ENCODE measurements at places on chromosomes 2 and 18. TPM values are rescaled to one million over a fixed set of nuclear protein-coding genes. Genes with fewer than 3 reads are reported as not detected.

- peak; percentile 86 for DNase-seq
Measured at GRCh38 chr2:105824446-105824845, 79.7 kb downstream of the NCK2 start.

DNA sequence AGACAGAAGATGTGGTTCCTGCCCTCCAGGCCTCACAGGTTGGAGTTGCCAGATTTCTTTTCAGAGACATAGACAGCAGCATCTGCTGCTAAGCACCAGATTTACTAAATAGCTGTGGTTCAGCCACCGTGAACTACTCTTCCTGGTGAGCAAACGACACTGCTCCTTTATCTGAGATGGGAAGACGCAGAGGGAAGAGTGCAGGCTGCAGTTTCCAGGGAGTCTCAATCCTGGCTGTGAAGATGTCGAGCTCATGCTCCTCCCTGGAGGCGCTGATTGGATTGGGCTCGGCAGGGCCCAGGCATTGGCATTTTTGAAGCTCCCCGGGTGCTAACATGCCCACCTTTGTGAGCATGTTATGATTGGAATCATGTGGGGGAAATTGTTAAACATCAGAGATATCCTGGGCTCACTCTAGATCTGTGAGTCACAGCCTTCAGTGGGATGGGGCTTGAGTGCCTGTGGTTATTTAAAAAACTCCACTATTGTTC, 314.8 kb downstream of the TSN start:
- DNase-seq: no peak

DNA sequence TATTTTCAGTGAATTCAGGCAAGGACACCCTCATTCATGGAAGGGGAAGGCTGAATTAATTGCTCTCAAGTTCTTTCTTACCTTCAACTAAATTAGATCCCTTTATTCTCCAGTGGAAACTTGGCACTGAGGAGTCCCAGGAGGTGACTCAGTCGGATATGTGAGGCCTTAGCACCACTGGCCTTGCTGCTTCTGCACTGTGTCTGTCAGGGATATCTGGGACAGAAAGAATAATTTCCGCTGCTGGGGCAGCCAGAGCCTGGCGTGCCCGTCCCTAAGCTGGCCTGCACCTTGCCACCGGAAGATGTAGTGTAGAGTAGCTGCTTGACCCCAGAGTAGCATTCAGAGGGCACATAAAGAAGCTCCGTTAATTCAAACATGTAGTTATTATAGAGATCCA, 53.4 kb downstream of the LIMS1 start:
- DNase-seq: no peak

GRCh38 chr2:67498931-67499330, 101.8 kb downstream of the ETAA1 start:
- no peak for DNase-seq

GRCh38 chr2:231924889-231925275, 1.3 kb downstream of the NPPC start:
- no peak for DNase-seq

DNA sequence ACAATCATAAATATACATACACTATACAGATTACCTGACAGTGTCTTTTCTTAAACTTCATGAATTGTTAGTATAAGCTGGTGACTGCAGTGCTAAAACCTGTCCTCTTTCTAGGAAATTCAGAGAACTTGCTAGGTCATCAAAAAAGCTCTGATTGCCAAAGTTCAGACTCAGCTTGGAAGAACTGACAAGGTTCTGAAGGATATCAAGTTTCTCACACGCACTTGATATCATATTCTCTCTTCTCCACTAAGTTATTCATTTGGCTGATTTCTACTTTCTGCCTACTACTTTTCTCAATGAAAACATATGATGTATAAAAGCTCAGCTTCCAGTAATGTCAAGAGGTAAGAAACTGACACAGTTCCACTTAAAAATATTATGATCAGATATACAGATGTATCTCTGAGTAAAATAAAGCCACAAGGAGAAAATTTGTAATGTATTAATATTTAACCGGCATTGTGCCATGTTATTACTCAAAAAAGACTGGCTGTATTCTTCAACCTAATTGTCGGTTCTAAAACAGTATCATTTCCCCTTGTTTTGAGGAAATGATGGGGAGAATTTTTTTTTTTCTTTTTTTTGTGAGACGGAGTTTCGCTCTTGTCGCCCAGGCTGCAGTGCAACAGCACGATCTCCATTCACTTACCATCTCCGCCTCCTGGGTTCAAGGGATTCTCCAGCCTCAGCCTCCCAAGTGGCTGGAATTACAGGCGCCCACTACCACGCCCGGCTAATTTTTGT, 2.4 kb downstream of the OSBPL1A start:
- DNase-seq: no peak

- DNase-seq: no peak
Measured at GRCh38 chr2:67616749-67617148, 219.6 kb downstream of the ETAA1 start.

Gene EGR4
- total RNA-seq: not detected

Gene AMER3
- not detected for total RNA-seq

Gene CCDC141
- 8.1 TPM for total RNA-seq

Gene DSG3
- not detected for total RNA-seq

Gene PCGF1
- total RNA-seq: 11.0 TPM

Gene NPPC
- not detected for total RNA-seq

Gene MOCOS
- 0.96 TPM for total RNA-seq

Measured in thyroid gland (tissue), 4 donors.